ENCODE measurements at places on chromosomes 6 and 20.
A peak's percentile ranks its signal among the peaks of the same experiment; 100 is the strongest.

DNA sequence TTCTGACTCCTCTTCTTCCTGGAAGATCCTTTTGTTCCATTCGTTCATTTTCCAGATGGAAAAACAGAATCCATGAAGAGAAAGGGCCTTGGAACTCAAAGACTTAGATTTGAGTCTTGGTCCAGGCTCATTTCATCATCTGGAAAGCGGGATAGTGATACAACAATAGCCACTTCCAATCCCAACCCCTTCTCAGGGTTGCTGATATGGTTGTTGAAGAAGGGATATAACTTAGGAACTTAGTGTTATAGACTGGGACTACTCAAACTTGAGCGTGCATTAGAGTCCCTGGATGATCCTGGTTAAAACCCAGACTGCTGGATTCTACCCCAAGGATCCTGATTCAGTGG lies 1.3 kb downstream of the GDAP1L1 start:
- DNase-seq, result no peak

- no peak for DNase-seq
Observed at GRCh38 chr6:64012351-64013001, 376.9 kb downstream of the PHF3 start.

GRCh38 chr6:27829453-27830211 lies 82.6 kb downstream of the OR2B2 start:
- DNase-seq, result no peak

DNA sequence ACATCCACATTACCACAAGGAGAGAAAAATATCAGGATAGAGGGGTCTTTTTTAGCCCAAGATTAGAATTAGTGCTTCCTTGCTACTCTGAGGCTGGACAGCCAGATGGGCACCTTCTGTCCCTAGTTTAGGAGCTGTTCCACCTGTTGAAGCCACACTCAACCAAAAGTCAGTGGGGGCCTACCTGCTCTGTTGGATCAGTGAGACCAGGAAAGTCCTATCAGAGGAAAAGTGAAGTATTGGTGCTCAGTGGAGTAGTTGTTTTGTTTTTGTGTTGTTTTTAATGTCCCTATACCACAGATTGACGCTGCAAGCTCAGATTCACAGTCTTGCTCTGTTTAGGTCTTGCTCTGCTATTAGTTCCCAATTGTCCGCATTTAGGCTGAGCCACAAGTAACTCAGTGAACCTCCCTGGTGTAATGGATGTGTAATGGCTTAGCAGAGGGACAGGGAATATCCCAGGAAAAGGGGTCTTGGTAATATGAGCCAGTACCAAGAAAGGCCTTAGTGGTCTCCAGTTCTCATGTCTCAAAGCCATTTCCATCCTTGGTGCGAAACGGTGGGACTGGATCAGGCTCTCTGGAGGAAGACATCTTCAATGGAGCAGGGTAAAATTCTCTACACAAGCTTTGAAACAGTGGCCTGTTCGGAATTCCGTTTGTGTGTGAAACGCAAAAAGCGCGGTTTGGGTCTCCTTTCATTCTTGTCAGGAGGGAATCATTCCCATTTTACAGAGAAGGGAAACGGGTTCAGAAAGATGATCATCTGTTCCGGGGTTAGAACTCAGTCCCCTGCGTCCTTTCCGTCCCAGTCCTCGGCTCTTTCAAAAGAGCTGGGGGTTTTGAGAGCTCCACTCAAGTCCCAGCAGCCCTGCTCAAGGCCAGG lies 631 bp upstream of the PABPC1L start:
- no peak for DNase-seq

GRCh38 chr6:30480536-30481156 lies 8.7 kb upstream of the HLA-E start:
- DNase-seq, result peak; percentile 53

GRCh38 chr6:139050770-139051313 lies 22.3 kb downstream of the ABRACL start:
- no peak for DNase-seq

DNA sequence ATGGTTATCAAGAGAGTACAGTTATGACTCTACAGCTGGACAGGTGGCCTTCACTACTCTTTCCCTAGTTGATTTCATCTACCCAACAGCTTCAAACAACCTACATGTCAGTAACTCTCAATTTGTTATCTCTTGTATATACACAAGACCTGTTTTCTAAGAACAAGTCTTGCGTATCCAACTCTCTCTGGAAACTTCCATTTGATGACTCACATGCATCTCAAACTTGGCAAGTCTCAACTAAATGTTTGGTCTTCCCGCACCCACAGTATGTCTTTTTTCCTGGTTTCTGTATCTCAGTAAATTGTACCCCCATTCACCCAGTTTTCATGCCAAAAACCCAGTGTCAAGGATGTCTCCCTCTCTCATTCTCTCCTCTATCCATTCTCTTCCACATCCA lies 97.7 kb downstream of the BTBD9 start:
- DNase-seq, result no peak

- DNase-seq, result no peak
Observed at GRCh38 chr20:24614341-24614740, 144.9 kb downstream of the SYNDIG1 start.

GRCh38 chr20:25741088-25741487 lies 44.4 kb upstream of the ZNF337 start:
- DNase-seq, result no peak

DNA sequence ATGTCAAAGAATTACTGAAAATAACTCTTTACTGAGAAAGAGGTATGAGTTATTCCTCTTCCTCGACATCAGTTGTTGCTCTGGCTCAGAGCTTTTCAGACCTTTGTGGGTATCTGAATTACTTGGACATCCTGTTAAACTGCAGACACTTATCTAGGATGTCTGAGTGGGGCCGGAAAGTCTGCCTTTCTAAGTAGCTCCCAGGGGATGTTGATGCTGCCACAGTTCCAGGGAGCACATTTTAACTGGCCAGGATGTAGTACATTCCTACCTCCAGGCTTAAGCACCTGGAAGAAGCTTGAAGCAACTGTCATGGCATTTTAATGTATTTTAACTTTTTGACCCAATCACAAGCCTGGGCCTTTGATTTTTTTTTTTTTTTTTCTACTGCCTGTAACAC lies 265.8 kb upstream of the PLCB4 start:
- no peak for DNase-seq

GRCh38 chr6:158044525-158044888 lies 62.8 kb downstream of the SYNJ2 start:
- no peak for DNase-seq

- DNase-seq, result no peak
Observed at GRCh38 chr6:71396410-71396801, 107.8 kb downstream of the OGFRL1 start.

DNA sequence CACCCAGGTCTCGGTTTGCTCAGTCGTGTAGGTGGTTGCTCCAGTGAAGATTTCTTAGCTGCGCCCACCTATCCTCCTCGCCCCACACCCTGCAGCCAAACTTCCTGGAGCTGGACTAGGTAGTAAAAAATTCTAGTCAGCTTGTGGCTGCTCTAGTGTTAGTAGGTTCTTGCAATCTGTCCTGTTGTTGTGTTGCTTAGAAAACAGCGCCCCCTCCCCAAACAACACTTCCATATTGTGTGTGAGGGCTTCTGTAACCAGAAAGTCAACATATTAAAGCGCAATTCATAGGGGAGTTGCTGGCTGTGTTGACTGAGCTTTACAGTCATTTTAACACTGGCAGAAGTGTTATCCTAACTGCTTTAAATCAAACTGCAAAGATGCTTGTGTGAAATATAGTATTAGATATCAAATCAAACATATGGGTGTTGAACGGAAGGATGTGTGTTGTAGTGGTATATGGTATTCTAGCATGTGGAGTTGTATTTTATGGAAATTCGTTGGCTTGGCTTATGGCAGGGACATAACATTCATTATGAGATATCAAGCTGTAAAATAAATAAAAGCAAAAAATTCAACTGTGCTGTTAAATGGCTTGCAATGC lies 122.5 kb downstream of the ARID1B start:
- no peak for DNase-seq

DNA sequence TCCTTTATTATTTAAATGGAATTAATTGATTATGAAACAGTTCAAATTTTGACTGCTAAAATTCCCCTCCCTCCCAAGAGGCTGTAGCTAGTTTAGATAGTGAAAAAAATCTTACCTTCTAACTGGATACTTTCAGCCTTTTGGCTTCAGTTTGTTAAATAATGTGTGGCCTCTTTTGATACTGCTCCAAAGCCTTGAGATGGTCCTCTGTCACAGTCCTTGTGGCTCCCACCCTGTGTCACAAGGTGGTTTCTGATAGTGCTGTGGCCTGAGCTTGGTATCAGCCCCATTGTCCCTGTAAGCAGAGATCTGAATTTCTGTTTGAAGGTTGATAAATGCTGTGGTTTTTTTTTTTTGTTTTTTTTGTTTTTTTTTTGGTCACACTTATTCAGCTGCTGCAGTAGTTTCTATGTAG lies 20.8 kb downstream of the PANK2 start:
- no peak for DNase-seq

GRCh38 chr20:35307666-35308653 lies 15.7 kb upstream of the FAM83C start:
- no peak for DNase-seq

DNA sequence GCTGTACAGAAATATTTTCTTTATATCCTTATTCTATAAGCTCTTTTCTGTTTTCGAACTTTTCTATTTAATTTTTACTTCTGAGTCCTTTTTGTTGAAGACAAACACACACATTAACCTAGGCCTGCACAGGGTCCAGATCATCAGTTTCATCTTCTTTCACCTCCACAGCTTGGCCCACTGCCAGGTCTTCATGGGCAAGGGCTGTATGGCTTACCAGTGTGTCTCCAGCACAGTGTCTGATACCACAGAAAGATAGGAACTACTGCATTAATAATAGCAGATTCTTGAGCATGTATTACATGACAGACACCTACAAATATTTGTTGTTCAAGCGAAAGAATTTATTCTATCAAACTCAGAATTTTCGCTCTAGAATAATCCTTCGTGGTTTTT lies 24.4 kb downstream of the QKI start:
- DNase-seq, result peak; percentile 48

DNA sequence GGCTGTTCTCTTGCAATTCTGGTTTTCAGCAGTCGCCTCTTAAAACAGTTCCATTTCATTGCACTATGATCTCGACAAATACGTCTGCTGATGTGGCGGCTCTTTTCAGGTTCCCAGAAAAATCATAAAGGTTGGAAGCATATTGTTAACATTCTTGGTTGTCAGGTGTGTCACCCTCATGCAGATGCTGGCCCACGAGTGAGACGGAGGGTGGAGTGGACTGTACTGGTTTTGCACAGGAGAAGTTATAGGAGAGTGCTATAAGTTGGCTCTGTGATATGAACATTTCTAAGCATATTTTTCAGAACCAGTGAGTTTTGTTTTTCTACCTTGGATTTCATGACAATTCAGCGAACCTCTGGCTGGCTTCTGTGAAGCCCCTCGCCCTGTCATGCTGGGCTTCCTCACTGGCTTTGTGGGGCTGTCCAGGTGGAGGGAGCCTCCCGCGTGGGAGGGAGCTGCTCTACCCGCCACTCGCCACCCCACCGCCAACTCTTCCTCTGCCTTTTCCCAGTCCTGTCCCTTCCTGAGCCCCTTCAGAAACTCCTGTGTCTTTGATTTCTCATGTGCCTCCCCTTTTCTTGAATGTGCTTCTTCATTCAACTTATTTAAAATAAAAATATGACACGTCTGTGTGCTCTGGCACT lies 10.6 kb downstream of the IRF4 start:
- DNase-seq, result no peak

GRCh38 chr6:41780551-41781365 lies at the start of gene PRICKLE4:
Gene PRICKLE4 (plus strand): TSS chr6:41780782. CDS start chr6:41783474, 2,692 bp downstream.
- DNase-seq, result no peak

DNA sequence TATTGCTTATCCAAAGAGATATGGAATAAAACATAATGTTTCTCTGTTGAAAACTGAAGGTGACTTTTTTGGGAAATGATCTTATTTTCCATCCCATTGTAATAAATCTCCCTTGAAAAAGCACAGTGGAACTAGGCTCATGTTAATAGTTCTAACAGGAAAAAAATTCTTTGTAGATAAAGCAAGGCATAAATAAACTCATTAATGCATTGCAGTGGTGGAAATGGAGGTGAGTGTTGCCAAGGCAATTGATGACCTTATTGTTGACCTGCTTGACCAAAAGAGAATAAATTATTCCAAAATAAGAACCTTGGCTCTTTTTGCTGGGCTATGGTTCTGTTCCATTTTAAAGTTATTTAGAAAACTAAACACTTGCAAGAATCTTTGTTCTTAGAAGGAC lies 55.2 kb downstream of the TRMT11 start:
- DNase-seq, result no peak

DNA sequence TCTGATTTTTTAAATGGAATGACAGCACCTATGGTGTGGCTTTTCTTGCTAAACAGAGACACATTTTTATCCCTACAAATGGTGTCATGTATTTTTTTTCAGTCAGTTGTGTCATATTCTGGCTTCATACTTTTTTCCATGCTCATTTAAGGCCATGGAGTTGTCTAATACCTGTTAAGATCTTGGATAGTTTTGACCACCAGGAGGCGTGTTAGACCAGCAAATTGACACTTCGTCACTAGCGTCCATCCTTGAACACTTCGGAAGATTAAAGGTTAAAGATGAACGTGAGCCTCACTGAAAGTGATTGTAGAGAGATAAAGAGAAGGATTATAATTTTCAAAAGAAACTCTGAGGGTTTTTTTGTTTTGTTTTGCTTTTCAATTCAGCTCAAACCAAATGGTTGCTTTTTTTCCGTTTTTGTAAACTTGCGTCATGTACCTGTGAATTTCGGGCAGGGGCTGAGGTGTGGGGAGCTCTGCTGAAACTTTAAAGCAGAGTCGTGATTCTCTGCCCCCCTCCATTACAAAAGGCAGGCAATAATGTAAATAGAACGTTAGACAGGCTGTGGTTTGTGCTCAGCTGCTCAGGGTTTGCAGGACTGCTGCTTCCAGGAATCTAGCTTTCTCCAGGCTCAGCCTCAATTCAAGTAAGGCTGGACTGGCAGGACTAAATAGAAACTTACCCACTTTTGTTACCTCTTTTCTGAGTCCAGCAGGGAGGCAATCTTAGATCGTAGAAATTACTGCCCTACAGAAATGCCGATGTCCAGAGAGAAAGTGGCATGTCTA lies 245.1 kb downstream of the FOXA2 start:
- peak; percentile 6 for DNase-seq

DNA sequence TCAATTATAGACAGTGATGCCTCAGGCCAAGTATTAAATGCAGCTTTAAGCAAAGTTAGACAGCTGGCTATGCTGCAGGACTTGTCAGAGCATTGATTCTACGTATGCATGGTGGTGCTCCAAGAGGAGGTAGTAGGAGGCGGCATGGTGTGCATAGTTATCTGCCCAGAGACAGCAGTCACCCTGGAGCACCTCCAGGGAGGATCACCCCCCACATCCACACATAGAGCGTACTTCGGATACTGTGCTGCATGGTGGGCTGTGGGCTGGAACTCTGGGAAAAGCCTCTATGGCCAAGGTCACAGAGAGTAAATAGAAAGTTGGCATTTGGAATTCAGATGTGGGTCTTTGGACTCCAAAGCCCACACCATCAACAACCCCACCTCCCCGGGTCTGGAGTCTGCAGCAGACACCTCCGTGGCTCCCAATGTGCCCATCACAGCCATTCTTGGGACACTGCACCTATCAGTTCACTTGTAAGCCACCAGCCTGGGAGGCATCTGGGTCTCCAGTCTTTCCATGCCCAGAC lies 64.5 kb upstream of the STX16 start:
- DNase-seq, result no peak

Measured in CD4-positive, alpha-beta T cell treated with Interleukin-15 for 4 hours (primary cell).